Right ventricle myocardium inferior (tissue), 1 donor: ENCODE measurements at places on chromosomes 4 and X. TPM values are rescaled to one million over a fixed set of nuclear protein-coding genes. Genes with fewer than 3 reads are reported as not detected.

Gene NLRP2B
- total RNA-seq, result not detected

Gene FAM9B
- total RNA-seq, result not detected

Gene PCDH7
- total RNA-seq, result 21.7 TPM

Gene UGT2B17
- not detected for total RNA-seq

Gene SPON2
- total RNA-seq, result 22.6 TPM

Gene MAGEA12
- not detected for total RNA-seq

Gene PABPC1L2B
- total RNA-seq, result not detected

Gene TMEM31
- total RNA-seq, result not detected

Gene L1CAM
- 6.1 TPM for total RNA-seq

Gene NAP1L3
- 0.76 TPM for total RNA-seq

Gene FREM3
- total RNA-seq, result not detected

Gene JAKMIP1
- not detected for total RNA-seq

Gene APBB2
- 23.8 TPM for total RNA-seq

Gene SUPT20HL2
- total RNA-seq, result not detected

Gene SYTL4
- 2.2 TPM for total RNA-seq

Gene GDPD2
- not detected for total RNA-seq

Gene C1QTNF7
- 1.7 TPM for total RNA-seq

Gene GPRIN3
- 5.9 TPM for total RNA-seq

Gene DUX4
- total RNA-seq, result not detected

Gene VGLL1
- not detected for total RNA-seq

Gene IL13RA2
- total RNA-seq, result not detected

Gene GABRA4
- total RNA-seq, result 3.8 TPM

Gene FAM184B
- total RNA-seq, result not detected

Gene CD40LG
- not detected for total RNA-seq

Gene LNX1
- total RNA-seq, result 11.2 TPM

Gene PYURF
- total RNA-seq, result 56.3 TPM

Gene INTU
- total RNA-seq, result 4.1 TPM

Gene PLK4
- total RNA-seq, result 1.1 TPM

Gene EREG
- not detected for total RNA-seq

Gene ANKRD50
- 6.5 TPM for total RNA-seq

Gene SMR3B
- total RNA-seq, result not detected

Gene MFAP3L
- total RNA-seq, result 7.0 TPM

Gene BMPR1B
- total RNA-seq, result 1.4 TPM

Gene LUZP4
- not detected for total RNA-seq

Gene ADH1C
- 7.5 TPM for total RNA-seq

Gene PCYT1B
- not detected for total RNA-seq
